NCI-H1092 (cell line): ENCODE measurements at places on chromosomes 7 and 10.
A peak's percentile ranks its signal among the peaks of the same experiment; 100 is the strongest.

GRCh38 chr10:31528831-31529230, 209.8 kb downstream of the ZEB1 start:
- DNase-seq = no peak

- no peak for DNase-seq
Observed at GRCh38 chr7:36796850-36797536, 72.7 kb upstream of the AOAH start.

- no peak for DNase-seq
Observed at GRCh38 chr10:126586878-126587277, 83.6 kb downstream of the C10orf90 start.

GRCh38 chr10:62025901-62026879, 124.7 kb downstream of the ARID5B start:
- no peak for DNase-seq

GRCh38 chr10:8059191-8059936, 4.9 kb downstream of the GATA3 start:
- no peak for DNase-seq

- DNase-seq = no peak
Observed at GRCh38 chr7:83983606-83984005, 211.0 kb downstream of the SEMA3A start.

- DNase-seq = no peak
Observed at GRCh38 chr10:73246322-73246645, 771 bp downstream of the DNAJC9 start.

DNA sequence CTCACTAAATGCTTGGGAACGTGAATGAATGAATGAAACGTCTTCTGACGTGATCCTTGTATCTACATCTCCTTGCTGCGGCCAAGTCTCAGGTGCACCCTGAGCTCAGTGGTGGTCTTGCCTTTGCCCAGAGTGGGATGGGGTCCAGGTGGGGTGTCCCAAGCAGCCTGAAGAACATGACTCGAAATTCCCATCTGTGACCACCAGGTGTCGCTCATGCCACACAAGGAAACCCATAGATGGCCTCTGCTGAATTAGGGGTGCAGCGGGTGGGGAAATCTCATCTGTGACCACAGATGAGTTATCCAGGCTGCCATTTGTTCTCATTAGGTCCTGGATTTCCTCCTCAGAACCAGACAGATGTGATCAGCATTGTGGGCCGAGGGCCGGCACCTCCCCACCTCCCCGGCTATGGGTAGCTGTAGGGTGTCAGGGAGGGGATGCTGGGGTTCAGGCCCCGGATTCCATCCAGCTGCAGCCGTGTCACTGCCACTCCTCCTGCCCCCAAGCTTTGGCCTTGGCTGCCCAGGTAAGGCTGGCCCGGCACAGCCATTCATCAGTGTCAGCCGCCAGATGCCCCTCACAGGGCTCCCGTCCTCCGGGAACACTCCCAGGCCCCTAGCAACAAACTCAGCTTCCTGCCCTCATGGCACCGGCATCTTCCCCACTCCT, 21.0 kb upstream of the GNA12 start:
- peak; percentile 53 for DNase-seq

DNA sequence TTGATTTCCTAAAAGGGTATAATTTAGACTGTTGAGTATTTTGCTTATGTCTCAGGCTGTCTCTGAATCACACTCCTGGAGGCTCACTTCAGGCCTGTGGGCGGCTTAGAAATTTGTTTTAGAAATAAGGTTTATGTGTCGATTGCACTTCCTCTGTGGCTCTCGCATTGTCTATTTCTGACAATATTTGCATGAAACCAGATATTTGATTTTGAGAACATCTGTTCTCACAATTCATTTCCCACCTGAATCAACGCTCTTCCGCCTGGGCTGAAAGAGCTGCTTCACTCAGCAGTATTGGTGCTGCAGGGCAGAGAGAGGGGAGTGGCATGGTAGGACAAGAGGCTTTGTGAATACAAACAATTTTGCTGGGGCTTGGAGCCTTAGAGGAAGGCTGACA, 262.0 kb downstream of the ADRA2A start:
- DNase-seq = no peak

GRCh38 chr10:105514106-105514505, 873.0 kb downstream of the SORCS3 start:
- DNase-seq = no peak
